ENCODE measurements at places on chromosomes 5 and 9.
A peak's percentile ranks its signal among the peaks of the same experiment; 100 is the strongest.

DNA sequence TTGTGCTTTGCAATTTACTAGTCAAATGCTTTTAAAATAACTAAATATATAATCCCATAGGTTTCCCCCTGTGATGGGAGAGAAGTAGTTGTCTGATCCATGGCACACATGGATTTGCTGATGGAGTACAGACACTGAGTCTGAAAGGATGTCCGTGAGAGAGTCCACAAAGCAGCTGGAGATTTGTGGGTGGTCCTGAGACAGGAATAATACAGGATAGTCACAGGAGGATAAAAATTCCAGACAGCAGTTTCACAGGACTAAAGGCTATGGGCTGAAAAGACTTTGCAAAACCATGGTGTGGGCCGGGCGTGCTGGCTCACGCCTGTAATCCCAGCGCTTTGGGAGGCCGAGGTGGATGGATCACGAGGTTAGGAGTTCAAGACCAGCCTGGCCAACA is 58.7 kb upstream of the ZFR start:
- DNase-seq = no peak
- peaks cover 97% of the 10 kb centered on the region for H3K27me3 ChIP-seq
- no peak overlapping the region for H3K4me3 ChIP-seq
- peaks cover 64% of the 10 kb centered on the region for H3K4me1 ChIP-seq
- no peak overlapping the region for H3K27ac ChIP-seq

- no peak overlapping the region for H3K27ac ChIP-seq
- H3K4me3 ChIP-seq = no peak overlapping the region
- H3K27me3 ChIP-seq = no peaks in the 10 kb centered on the region
- peaks cover 14% of the 10 kb centered on the region for H3K4me1 ChIP-seq
- H3K36me3 ChIP-seq = no peaks in the 10 kb centered on the region
Measured at GRCh38 chr5:158177146-158177545, 318.2 kb upstream of the CLINT1 start.

- no peaks in the 10 kb centered on the region for H3K27me3 ChIP-seq
- DNase-seq = peak; percentile 82
- peaks cover 46% of the 10 kb centered on the region for H3K4me1 ChIP-seq
- peaks cover 7% of the 10 kb centered on the region for H3K36me3 ChIP-seq
- peak overlapping the region; percentile 82 for H3K27ac ChIP-seq
Measured at GRCh38 chr9:132669319-132669697, 475 bp downstream of the DDX31 start.

DNA sequence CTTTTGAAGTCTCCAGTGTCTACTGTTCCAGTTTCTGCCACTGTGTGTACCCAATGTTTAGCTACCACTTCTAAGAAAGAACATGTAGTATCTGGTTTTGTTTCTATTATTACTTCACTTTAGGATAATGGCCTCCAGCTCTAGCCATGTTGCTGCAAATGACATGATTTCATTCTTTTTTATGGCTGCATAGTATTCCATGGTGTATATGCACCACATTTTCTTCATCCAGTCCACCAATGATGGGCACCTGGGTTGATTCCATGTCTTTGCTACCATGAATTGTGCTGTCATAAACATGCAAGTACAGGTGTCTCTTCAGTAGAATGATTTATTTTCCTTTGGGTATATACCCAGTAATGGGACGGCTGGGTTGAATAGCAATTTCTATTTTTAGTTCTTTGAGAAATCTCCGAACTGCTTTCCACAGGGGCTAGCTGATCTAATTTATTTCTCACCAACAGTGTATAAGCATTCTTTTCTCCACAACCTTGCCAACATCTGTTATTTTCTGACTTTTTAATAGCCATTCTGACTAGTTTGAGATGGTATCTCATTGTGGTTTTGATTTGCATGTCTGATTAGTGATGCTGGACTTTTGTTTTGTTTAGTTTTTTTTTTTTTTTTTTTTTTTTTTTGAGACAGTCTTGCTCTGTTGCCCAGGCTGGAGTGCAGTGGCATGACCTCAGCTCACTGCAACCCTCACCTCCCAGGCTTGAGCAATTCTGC is 68.9 kb downstream of the WDR41 start:
- H3K27ac ChIP-seq = no peak overlapping the region
- H3K4me3 ChIP-seq = no peak overlapping the region
- H3K27me3 ChIP-seq = no peaks in the 10 kb centered on the region
- no peak for DNase-seq

Data from WTC11 (cell line).